AML-193 (cell line): ENCODE measurements at places on chromosomes 6 and 20.

DNA sequence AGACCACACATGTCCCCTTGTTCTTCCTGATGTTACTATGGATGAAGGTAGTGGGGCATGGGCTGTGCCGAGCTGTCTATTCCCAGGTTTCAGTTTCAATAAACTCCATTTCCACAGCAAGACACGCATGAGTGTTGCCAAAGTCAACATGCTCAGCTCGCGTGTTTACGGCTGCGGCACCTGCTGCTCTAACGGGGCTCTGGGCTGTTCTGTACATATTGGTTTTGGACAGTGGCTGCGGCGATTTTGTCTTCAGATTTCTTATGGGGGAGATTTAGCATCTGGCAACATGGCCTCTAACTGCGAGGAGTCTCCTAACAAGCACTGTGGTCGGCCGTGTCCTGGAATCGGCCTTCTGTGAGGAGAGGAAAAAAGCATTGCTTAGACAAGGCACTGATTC lies 58.6 kb downstream of the TMEM242 start:
- no peak for DNase-seq

- DNase-seq, result peak; percentile 54
Observed at GRCh38 chr6:127641905-127642304, 64.9 kb downstream of the C6orf58 start.

- DNase-seq, result no peak
Observed at GRCh38 chr6:139932671-139933070, 558.2 kb upstream of the CITED2 start.

DNA sequence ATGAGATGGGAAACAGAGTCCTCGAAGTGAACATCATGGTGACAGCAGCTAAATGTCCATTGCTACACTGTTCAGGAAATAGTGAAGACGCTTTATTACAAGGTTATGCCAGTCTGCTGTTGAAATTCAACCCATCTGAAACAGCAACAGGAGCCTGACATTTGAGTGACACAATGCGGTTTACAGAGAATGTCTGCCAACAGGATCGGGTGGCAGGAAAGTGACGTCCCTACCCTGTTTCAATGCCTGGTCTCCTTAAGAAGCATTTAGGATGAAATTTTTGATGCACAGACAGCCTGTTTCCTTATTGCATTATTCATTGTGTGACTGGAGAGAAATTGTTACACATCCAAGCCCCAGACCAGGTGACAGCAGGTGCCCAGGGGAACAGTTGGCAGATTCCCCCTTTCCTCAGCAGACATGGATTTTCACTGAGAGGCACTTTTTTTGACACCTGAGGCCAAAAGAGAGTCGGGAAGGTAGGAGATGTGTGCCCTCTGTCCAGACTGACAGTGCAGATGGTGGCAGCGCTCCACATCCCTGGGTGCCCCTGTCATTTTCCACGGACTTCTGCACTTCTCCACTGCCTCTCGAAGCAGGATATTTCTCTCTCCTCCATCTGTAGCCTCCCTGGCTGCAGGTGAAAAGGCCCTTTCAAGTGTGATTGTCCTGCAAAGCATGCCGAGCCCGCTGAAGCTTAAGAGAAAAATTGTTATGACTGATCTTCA lies 87.9 kb downstream of the BFSP1 start:
- no peak for DNase-seq

DNA sequence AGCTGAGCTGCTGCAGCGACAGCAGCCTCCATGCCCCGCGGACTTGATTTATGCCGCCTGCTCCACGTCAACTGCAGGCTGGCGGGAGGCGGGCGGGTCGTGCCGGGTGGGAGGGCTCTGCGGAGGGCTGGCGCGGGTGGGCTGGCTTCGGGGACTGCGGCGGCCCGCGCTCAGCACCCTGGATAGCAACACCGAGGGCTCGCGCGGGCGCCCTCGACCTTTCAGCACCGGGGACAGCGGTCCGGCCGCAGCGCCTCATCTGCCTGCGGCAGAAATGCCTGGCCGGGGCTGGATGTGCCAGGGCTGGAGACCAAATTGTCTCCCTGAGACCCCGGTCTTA lies 792 bp downstream of the SNAP25 start:
- no peak for DNase-seq

GRCh38 chr6:22366214-22366613 lies 69.4 kb upstream of the PRL start:
- DNase-seq, result peak; percentile 3

DNA sequence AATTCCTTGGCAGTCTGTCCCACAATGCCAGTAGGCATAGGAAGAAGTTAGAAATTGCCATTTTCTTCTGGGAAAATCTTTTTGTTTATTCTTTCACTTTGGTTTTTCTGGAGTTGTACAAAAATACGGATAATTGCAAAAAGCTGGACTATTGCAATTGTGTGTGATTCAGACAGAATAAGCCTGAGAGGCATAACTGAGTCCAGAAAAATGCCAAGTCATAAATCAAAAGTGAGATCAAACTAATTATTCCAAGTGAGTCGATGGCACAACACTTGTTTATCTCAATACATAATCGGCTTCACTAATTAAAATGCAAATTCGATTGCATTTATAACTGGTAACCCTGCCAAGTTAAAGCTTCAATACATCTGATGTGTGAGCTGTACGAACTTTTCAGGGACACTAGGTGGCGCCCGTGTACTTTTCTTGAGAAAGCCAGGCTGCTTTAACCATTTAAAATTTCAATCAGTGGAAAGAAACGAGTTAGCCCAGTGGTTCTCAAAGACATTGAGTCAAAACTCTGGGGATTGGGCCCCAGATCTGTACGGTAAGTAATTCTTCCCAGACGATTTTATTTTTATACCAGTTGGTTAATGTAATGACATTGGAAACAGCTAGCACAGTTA lies 102.6 kb downstream of the LAMP5 start:
- DNase-seq, result peak; percentile 68

DNA sequence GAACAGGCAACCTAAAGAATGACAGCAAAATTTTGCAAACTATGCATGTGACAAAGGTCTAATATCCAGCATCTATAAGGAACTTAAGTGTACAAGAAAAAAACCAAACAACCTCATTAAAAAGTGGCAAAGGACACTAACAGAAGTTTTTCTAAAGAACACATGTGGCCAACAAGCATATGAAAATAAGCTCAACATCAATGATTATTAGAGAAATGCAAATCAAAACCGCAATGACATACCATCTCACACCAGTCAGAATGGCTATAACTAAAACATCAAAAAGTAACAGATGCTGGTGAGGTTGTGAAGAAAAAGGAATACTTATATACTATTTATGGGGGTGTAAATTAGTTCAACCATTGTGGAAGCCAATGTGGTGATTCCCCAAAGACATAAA lies 5.5 kb downstream of the RFPL4B start:
- DNase-seq, result no peak

GRCh38 chr6:110185879-110186278 lies 5.7 kb downstream of the CDC40 start:
- no peak for DNase-seq

GRCh38 chr20:59752704-59753460 lies 148.5 kb downstream of the PHACTR3 start:
- DNase-seq, result no peak

GRCh38 chr6:111984081-111984480 lies 69.8 kb upstream of the CCN6 start:
- DNase-seq, result no peak

- no peak for DNase-seq
Observed at GRCh38 chr20:12660918-12661317, 347.9 kb upstream of the SPTLC3 start.

- DNase-seq, result no peak
Observed at GRCh38 chr6:1592852-1593251, 16.9 kb upstream of the FOXC1 start.

- DNase-seq, result no peak
Observed at GRCh38 chr6:44599672-44600071, 212.2 kb downstream of the CDC5L start.

DNA sequence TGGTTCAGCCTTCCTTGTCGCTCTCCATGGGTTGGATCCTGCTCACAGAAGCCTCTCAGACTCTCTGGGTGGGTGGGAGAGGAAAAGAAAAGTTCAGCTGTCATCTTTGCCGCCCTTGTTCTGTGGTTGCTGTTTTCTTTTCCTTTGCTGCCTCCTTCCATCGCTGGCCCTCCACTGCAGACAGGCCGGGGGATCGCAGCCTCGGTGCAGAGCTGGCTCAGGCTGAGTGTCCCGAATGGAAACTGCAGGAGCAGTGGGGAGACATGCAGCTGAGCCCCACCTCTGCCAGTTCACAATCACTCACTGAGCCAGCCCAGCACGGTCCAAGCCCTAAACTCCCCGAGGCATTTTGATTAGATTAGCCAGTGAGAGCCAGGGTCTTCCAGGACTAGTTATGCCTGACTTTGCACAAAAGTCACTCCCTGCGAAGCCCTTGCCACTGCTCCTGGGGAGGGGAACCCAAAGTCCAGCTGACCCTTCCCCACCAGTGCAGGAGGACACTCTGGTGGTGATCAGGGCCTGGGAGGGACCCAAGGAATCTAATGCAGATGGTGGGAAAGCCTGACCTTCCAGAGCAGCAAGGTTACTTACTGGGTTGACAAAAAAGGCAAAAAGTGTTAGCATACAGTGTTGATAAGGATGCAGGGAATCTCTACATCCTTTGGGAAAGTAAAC lies 14.0 kb downstream of the NRN1 start:
- DNase-seq, result no peak

GRCh38 chr20:15146948-15147347 lies 809.5 kb upstream of the FLRT3 start:
- no peak for DNase-seq

- DNase-seq, result no peak
Observed at GRCh38 chr20:48574383-48574782, 253.4 kb downstream of the PREX1 start.

DNA sequence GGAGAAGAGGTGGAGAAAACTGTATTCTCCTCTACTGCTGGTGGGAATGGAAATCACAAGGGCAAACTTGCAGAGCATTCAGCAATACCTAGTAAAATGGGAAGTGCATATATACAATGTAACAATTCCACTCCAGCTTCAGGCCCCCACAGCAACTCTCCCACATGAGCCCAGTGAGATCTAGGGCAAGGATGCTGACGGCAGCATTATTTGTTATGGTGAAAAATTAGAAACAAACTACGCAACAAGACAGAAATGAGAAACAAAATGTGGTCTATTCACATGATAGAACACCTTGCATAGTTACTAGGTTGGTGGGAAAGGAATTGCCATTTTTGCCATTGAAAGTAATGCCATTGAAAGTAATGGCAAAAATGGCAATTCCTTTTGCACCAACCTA lies 98.9 kb upstream of the SRSF6 start:
- no peak for DNase-seq

- DNase-seq, result no peak
Observed at GRCh38 chr6:73989428-73989827, 293.4 kb downstream of the CD109 start.

- DNase-seq, result no peak
Observed at GRCh38 chr6:6889601-6890000, 218.2 kb upstream of the RREB1 start.

- DNase-seq, result no peak
Observed at GRCh38 chr20:22536956-22537756, 47.2 kb downstream of the FOXA2 start.

GRCh38 chr20:63854069-63854765 lies 7.1 kb upstream of the ABHD16B start:
- DNase-seq, result no peak

DNA sequence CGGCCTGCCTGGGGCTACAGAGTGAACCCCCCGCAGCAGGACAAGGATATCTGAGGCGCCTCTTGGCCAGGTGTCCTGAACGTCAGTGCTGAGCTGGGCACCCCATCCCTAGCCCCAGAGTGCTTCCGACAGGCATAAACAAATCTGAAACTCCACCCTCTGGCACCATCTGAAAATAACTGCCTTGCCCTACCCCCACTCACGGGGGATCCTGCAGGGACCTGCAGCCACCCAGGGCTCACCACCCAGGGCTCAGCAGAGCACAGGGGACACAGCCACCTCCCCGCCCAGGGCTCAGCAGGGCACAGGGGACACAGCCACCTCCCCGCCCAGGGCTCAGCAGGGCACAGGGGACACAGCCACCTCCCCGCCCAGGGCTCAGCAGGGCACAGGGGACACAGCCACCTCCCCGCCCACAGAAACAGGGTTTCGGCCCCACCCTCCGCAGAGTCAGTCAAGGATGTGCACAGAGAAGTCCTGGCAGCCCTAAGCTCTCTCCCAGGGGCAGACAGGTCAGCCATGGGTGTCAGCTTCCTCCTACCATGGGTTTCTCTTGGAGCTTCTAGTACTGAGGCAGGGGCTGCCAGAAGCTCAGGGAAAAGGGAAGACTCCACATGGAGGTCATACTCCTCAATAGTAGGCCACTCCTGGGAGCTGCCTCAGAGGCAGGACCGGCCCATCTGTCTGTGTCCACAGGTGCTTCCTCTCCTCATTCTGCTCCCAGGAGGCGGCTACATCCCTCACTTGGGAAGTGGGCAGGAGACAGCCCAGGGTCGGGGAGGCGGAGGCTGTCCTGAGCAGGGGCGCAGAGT lies 4.6 kb downstream of the UCKL1 start:
- DNase-seq, result no peak

DNA sequence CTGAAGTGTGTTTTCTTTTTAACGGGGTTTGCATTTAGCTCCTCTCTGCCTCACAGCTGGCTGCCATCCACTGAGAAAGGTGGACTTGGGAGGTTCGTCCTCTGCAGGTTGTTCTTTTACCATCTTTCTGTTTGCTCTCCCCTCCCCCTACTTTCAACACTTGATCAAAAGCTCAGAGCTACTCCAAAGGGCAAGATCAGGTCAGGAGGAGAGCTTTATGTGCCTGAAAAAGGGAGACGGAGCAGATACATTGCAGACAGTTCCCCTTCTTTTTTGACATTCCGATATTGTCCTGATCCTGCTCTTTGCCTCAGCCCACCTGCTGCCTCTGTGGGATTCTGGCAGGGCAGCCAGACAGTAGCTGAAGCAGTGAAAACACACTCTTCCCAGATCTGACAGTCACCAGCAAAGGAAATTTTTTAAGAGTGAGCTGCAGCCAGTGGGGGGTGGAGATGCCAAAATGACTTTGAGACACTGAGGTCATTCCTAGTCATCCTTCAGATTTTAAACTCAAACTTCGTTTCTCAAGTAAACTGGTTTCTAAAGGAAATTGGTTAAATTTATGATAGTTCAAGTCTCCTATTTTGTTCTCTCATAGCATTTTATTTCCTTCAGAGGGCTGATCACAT lies 26.5 kb downstream of the SMLR1 start:
- no peak for DNase-seq

- no peak for DNase-seq
Observed at GRCh38 chr6:166534658-166535406, 51.6 kb downstream of the RAMACL start.

- no peak for DNase-seq
Observed at GRCh38 chr20:51972056-51972455, 169.7 kb upstream of the SALL4 start.

GRCh38 chr6:72580281-72580940 lies 41.5 kb upstream of the KCNQ5 start:
- DNase-seq, result peak; percentile 97

- DNase-seq, result no peak
Observed at GRCh38 chr6:110590821-110591351, 114.5 kb upstream of the SLC22A16 start.
